Left kidney (tissue), 8 donors: ENCODE measurements at places on chromosomes 4 and X. TPM values are rescaled to one million over a fixed set of nuclear protein-coding genes. Genes with fewer than 3 reads are reported as not detected.

DNA sequence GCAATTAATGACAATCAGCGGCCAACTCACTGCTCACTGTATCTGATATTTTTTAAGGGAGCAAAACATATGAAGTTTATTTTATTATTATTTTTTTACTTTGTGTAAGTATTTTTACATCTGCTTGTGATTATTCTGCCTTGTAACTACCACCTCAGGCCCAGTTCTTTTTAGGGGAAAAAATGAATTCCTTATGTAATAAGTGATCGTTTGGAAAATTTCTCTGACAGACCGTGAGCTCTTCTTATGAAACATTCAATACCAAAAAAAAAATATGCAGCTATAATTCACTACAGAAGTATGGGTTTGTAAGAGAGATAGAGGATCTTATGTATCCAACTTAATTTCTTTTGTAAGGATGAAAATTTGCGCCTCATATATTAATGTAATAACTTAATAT lies 33.5 kb upstream of the STOX2 start:
- no peak for DNase-seq

DNA sequence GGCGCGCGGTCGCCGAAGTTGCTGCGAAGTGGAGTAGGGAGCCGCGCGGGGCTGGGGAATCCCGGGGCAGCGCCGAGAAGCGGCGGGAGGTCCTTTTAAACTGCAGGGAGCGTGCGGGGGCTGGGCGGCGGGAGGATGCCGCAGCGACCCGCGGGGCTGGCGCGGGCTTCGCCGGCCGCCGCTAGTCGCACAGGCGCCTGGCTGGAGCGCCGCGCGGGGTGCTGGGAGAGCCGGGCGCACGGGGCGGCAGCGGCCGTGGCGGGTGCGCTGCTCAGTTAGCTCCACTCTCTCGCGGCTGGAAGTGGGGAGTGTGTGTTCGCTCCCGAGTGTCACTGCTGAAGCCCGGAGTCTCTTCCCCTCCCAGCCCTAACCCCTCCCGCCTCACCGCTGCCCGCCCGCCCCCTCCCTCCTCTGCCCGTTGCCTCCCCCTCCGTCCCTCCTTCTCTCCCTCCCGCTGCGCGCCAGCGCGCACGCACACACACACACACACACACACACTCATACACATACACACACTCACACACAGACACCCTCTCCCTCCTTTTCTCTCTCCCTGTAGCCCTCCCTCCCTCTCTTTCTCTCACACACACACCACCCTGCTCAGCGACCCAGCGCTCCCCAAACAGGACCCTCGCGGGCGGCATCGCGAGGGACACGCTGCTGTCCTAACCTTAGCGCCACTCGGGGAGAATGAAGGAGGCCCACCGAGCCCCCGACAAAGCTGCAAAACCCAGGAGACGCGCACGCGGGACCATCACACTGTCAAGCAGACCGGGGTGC lies at the start of gene NDNF:
TSS of gene NDNF (minus strand) at position 312 of the 780 bp plus-strand sequence. CDS start 26,698 bp downstream, outside the sequence.
- peak; percentile 59 for DNase-seq

- no peak for DNase-seq
These were observed 21.9 kb downstream of the TXK start for GRCh38 chr4:48112017-48112667.

DNA sequence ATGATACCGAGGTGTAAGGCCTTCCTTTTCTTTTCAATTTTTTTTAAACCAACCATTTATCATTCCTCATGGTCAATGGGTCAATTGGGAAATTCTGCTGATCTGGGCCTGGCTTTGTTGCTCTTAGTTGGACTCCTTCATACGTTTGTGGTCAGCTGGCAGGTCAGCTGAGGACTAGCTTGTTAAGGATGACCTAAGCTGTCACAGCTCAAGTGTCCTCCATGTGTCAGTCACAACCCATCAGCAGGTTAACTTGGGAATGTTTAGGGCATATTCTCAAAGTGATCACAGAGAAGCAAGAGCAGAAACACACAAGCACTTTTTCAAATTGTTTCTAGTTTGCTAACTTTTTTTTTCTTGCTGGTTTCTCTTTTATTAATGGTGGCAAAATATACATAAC lies 117.4 kb upstream of the MAB21L2 start:
- no peak for DNase-seq

- DNase-seq: no peak
These were observed 446.9 kb downstream of the GRXCR1 start for GRCh38 chr4:43339435-43339834.

DNA sequence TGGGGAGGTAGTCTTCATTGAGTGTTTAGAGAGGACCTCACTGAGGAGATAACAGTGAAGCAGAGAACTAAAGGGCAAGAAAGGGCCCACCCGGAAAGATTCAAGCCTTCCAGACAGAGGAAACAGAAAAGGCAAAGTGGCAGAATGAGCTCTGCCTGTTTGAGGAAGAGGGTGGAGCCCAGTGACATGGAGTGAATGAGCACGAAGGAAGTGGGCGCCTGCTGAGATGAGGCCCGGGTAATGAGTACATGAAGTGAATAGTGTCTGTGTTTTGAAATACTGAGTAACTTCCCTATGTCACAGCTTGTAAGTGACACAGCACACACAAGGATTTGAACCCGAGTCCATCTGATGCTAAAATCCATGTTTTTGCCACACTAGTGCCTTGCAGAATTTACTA lies 32.5 kb upstream of the TLR2 start:
- no peak for DNase-seq

- DNase-seq: no peak
These were observed 2.9 kb downstream of the AR start for GRCh38 chrX:67546496-67547423.

GRCh38 chr4:152965611-152966010 lies 29.5 kb downstream of the FHDC1 start:
- no peak for DNase-seq

GRCh38 chr4:182901337-182901736 lies 15.8 kb downstream of the DCTD start:
- DNase-seq: no peak

GRCh38 chrX:111483881-111484280 lies 27.6 kb upstream of the SERTM2 start:
- DNase-seq: no peak

- peak; percentile 36 for DNase-seq
These were observed 222.4 kb downstream of the SLIT2 start for GRCh38 chr4:20474119-20474518.

GRCh38 chr4:36214735-36215485 lies 29.4 kb downstream of the ARAP2 start:
- no peak for DNase-seq

DNA sequence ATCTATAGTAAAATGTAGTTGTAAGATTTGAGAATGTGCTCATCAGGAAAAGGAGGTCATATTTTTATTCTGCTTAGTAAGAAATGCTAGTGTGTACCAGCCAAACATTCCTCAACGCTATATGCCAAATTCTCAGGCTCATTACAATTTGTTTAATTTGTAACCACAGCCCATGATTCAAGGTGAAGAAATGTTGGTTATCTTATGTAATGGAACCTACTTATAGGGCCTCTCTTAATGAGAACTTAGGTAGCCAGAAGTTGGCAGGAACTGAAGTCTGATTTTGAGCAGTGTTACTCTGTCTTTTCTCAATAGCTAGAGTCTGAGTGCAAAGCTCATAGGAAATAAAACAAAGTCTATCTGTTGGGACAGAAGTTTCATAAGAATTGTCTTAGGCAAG lies 595.0 kb downstream of the GLUD2 start:
- no peak for DNase-seq

DNA sequence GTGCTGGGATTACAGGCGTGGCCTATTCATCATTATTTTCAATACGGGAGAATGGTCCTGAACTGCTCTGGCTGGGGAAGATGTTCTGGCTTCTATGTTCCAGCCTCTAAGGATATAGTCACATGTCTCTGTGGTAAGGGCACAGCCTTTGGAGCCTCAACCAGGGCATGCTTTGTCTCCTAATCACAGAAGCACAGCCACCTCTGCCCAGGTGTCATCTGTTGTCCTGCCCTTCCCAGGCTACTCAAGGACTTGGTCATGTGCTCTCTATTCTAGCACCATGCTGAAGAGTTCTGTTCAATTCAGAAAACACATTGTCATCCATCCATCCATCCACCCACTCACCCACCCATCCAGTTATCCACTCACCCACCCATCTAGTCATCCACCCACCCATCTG lies 29.5 kb downstream of the ASMTL start:
- no peak for DNase-seq

DNA sequence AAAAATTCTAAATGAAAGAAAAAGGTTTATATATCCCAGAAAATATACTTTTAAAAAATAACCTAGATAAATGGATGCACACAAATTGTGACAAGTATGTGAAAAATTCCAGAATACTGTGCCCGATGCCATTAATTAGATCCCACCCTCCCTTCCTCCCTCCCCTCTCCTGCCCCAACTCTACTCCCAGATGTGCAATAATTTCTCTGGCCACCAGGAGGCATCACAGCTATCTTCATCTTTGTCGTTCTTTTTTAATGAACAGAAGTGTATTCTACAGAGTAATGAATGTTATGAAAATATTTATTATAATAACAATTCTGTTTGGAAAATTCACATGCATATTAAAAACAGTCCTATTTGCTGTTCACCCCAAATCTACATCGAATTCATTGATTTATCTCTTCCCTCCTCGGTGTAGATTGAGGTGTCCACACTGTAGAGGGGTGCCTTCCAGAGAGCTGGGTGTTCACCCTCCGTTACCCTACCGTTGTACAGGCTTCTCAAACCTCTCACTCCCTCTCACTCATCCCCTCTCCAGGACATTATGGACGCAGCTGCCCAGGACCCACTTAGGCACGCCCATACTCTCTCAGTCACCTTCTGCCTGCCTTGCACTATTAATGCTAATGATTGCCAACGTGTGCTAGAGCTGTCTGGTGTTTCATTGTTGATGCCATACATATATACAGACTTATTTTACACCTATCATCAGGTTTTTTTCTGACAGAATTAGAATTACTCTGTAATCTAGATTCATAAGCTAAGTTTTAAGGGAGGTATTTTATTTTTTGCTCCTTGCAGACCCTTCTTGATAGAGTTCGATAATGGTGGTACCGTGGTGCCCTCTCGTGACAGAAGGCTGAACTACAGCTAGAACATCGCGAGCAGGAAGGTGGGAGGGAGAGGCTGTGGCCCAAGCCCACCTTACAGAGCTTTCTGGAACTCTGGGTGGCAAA lies 14.1 kb downstream of the RAB40AL start:
- peak; percentile 48 for DNase-seq

GRCh38 chr4:159555873-159556272 lies 453.0 kb downstream of the RAPGEF2 start:
- no peak for DNase-seq

DNA sequence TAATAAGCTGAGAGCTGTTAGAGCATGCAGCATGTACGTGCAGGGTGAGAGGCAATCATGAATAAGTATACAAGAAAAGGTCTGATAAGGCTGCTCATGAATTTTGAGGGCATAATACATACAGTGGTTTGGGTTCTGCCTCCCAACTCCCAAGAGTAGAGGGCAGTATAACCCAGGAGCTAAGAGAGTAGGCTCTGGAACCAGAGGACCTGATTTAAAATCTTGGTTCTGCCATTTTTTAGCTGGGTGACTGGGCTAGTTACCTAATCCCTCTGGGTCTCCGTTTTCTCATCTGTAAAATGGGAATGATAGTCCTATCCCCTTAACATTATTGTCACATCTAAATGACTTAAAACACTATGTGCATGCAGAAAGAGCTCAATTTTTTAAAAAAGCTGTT lies 85.3 kb downstream of the LNX1 start:
- DNase-seq: no peak

- DNase-seq: no peak
These were observed 62.6 kb upstream of the LIMCH1 start for GRCh38 chr4:41475402-41475801.

DNA sequence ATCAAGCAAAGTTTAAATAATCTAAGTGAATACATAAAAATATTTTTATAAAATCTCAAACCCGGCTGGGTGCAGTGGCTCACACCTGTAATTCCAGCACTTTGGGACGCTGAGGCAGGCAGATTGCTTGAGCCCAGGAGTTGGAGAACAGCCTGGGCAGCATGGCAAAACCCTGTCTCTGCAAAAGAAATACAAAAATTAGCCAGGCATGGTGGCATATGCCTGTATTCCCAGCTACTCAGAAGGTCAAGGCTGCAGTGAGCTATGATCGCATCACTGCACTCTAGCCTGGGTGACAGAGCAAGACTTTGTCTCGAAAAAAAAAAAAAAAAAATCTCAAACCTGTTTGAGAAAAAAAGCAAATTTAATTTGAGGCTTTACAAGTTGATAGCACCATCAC lies 96.9 kb upstream of the GPR34 start:
- DNase-seq: no peak

DNA sequence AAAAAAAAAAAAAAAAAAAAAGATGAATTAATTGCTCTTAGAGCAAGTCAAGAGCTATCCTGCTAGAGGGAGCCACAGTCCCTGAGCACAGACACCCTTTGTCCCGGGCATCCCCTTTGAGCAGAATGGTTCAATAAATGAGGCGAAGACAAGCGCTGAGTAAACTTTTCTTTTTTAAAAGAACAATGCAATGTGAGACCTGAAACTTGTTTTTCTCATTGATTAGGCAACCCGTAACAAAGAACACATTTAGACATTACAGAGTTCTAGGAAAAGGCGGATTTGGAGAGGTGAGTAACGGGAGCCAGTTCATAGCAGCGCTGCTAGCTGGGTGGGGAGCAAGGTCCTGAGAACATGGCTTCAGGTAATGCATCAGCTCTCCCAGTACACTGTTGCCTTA lies 46.1 kb downstream of the GRK4 start:
- no peak for DNase-seq

DNA sequence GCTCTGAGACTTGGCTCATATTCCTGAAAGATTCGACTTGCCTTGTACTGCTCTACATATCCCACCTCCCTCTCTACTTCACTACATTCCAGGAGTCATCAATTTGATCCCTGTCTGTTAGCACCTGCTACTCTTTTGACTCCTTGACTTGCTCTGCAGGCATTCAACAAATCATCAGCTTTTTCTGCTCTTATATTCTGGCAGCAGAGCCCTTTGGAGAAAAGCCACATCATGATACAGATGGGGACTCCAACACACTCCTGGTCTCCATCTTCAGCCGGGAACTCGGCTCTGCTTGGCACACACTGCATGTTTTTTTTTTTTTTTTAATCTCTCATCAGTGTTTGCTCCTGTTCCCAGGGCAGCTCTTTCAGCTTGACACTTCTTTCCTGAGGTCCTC lies 293.2 kb upstream of the LCORL start:
- DNase-seq: no peak

RBM46 gene
- 0.05 TPM for polyA plus RNA-seq

G3BP2 gene
- 205 TPM for polyA plus RNA-seq

USP17L29 gene
- polyA plus RNA-seq: not detected

ASB9 gene
- 13.3 TPM for polyA plus RNA-seq

SPANXN4 gene
- polyA plus RNA-seq: not detected

LEF1 gene
- 83.2 TPM for polyA plus RNA-seq

KLHL4 gene
- polyA plus RNA-seq: 6.5 TPM
